Breast epithelium (tissue), 4 donors: ENCODE measurements at places on chromosomes 3 and 15.

DNA sequence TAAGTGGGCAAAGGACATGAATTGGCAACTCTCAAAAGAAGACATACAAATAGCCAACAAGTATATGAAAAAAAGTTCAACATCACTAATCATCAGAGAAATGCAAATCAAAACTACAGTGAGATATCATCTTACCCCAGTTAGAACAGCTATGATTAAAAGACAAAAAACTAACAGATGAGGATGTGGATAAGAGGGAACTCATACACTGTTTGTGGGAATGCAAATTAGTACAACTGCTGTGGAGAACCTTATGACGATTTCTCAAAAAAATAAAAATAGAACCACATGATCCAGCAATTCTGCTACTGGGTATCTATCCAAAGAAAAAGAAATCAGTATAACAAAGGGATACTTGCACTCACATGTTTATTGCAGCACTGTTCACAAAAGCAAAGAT lies 28.6 kb downstream of the NEK10 start:
- DNase-seq: no peak

- DNase-seq: no peak
Measured at GRCh38 chr3:48928679-48929078, 10.0 kb downstream of the ARIH2 start.

GRCh38 chr3:169527507-169527906 lies 136.0 kb downstream of the MECOM start:
- no peak for DNase-seq

DNA sequence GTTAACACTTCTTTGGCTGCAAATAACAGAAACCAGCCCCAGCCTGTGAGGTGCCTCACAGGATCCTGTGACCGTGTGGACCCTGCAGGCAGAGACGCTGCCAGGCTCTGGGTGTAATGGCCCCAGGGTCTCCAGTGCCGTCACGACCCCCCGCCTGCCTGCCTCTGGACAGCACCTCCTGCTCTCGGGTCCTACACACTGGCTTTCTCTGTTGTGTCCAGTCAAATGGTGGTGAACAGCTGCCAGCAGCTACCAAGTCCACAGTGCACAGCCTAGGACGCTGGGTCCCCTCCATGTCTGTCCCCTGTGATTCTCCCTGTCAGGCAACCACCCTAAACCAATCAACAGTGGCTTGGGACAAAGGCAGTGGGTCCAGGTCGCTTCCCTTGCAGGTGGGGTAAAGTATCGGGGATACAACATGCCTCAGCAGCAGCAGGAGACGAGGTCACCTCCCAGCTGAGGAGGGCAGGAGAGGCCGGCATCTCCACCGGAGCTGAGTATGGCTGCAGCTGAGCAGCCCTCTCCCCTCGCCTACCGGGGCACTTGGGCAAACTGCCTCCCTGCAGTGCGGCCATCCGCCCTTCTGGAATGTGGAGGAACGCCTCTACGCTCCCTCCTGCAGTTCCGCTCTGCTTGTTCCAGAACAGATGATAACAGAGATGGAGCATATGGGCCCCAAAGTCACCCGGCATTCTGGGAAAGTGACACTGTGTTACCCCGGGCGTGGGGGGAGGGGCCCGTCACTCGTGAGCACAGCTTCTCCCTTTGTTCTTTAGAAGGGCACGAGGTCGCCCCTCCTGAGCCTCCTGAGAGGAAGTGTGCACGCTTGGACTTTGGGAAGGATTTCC lies 21.1 kb upstream of the SKOR1 start:
- no peak for DNase-seq

DNA sequence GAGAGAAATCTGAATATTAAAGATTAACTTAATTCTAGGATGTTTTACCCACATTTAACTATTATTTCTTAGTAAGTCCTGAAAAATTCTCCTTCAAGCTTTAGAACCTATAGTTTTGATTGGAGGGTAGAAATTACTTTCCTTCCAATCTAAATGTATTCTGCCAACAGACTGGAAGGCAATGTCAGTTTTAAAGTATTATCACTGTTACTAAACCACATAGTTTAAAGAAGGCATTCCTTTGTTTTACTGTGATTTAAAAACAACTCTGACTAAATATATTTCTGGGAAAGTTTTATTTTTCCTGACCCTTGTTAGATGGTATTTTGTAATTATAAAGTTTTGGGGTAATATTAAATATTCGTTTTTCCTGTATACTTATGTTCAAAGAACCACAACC lies 382.5 kb downstream of the TBC1D5 start:
- DNase-seq: no peak

DNA sequence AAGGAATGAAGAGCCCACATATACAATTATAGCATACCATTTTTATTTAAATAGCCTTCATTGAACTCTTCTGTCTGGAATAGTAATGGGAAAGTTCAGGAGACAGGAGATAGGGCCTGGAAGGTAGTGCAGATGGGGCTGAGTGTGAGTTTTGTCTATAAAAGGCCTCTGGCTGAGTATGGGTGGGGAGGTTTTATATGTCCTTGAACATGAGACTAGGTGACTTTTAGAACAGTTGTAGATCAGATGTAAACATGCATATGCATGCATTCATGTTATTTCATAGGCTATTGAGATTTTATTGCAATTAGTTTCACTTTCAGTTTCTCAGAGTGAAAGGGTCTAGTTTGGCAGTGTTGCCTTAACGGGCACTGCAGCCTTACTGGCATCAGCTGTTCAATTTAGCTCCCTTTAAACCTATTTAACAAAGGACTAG lies 27.1 kb downstream of the CGGBP1 start:
- no peak for DNase-seq

DNA sequence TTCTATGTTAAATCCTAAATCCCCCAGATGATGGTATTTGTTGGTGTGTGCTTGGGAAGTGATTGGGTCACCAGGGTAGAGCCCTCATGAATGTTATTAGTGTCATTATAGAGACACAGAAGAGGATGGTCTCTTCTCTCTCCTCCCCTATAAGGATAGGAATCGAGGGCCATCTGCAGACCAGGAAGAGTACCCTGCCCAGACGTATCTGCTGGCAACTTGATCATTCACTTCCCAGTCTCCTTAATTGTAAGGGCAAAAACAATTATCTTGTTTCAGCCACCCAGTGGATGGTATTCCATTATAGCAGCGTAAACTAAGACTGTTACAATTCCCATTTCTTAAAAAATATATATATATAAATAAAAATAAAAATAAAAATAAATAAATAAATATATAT lies 892.2 kb downstream of the SI start:
- DNase-seq: no peak

- no peak for DNase-seq
Measured at GRCh38 chr3:33007776-33008175, 56.3 kb downstream of the CCR4 start.

- no peak for DNase-seq
Measured at GRCh38 chr3:128681369-128681829, 30.8 kb upstream of the RPN1 start.

- no peak for DNase-seq
Measured at GRCh38 chr3:168155303-168155702, 59.6 kb upstream of the GOLIM4 start.

DNA sequence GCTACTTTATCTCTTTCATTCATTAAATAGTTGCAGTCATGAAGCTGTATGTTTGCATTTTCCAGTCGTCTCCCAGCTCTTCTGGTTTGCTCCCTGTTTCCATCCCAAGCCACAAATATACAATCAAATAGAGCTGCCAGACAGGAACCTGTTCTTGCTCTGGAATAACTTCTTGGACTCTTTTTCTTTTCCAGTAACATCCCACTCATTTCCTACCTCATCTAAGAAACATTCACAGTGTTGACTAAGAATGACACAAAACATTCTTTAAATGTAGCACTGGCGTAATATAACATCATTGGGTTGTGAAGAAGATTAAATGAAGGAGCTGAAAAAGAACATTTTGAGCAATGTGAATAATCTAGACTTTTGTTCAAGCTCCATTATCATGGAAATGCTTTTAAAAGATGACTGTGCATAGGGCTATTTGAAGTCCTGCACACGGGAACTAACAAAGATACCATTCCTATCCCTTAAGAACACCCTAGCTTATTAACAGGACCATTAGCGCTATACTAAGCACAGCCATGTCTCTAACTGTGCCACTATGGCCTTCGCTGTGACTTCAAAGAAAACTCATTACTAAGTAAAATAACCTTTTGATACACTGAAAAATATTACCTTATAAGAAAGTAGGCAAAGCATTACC lies 574.0 kb downstream of the NAALADL2 start:
- no peak for DNase-seq

DNA sequence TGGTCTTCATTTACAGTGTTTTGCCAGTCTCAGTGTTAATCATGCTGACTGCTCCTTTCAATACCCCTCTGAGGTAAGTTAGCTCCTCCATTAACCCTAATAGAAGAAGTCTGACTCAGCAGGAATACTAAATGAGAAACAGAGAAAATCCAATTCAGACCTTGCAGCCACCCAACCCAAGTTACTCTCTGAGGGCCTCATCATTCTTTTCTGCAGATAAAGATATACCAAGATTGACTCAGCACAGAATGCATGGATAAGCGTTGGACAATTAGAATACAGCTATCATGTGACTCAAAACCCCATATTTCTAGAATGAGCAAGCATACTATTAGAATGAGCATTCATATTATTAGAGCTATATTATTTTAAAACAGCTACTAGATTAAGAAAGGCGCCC lies 389.1 kb upstream of the SGO1 start:
- no peak for DNase-seq

DNA sequence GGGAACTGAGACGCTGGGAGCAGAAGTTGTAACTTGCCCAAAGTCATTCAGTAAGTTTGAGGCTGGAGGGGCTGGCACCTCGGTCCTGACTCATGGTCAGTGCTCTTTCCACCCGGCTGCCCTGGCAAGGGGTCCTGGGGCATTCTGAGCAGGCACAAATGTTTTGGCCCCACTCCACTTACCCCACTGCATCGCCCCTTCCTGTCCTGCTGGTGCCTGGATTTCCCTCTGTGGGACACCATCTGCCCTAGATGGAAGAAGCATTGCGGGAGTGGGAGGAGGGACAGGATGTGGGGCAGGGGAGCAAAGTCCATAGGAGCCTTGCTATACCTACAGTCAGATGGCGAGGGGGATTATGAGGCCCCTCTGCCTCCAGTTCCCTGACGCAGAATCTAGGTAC lies 4.5 kb downstream of the CORO2B start:
- no peak for DNase-seq

- no peak for DNase-seq
Measured at GRCh38 chr15:33048255-33048654, 146.3 kb downstream of the FMN1 start.

- no peak for DNase-seq
Measured at GRCh38 chr3:151539599-151539998, 78.7 kb upstream of the IGSF10 start.

DNA sequence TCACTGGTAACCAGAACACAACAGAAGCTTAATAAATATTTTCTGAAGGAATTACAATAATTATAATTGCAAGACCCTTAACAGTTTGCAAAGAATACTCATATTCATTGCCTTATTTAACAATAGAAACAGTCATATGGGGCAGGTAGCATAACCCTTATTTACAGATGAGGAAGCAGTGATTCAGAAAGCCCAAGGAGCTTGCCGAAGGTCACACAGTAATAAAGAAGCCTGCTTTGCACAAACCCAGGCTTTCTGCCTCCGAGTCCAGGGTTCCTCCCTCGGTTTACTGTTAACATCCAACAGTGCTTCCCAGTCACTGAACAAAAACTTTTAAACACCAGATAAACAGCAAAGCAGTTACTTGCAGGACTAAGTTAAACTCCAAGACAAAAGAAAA lies 35.3 kb downstream of the SRGAP3 start:
- no peak for DNase-seq

- no peak for DNase-seq
Measured at GRCh38 chr3:30948426-30948825, 54.0 kb upstream of the GADL1 start.

GRCh38 chr15:47728426-47728825 lies 11.1 kb downstream of the SEMA6D start:
- no peak for DNase-seq

DNA sequence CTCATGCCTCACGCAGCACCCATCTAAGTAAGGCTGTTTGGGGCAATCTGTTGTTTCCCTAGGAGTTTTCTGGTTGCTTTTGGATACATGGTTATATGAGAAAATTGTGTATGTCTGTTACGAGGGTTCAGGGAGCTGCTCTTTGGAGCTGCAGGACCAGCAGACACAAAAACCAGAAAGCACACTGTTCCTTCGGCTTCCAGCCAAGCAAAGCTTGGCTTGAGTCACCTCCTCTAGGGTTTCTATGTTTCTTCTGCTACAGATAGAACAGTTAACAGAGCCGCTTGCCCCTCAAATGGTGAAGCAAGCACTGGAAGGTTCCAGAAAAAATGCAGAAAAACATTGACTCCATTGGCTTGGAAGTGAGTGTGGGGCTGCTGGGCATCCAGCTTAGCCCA lies 49.2 kb upstream of the CTDSPL start:
- DNase-seq: no peak
